ENCODE measurements at places on chromosomes 1 and 21. TPM values are rescaled to one million over a fixed set of nuclear protein-coding genes. Genes with fewer than 3 reads are reported as not detected.

The ST6GALNAC5 gene
- 1.1 TPM for total RNA-seq

- no peak for DNase-seq
Observed at GRCh38 chr1:181100015-181100905, 11.8 kb downstream of the IER5 start.

GRCh38 chr21:34845521-34846451 lies 177.0 kb downstream of the CLIC6 start:
- peak; percentile 88 for DNase-seq

- peak; percentile 69 for DNase-seq
Observed at GRCh38 chr1:35298464-35298863, 30.0 kb downstream of the ZMYM4 start.

- DNase-seq, result no peak
Observed at GRCh38 chr1:14804626-14805025, 206.1 kb downstream of the KAZN start.

DNA sequence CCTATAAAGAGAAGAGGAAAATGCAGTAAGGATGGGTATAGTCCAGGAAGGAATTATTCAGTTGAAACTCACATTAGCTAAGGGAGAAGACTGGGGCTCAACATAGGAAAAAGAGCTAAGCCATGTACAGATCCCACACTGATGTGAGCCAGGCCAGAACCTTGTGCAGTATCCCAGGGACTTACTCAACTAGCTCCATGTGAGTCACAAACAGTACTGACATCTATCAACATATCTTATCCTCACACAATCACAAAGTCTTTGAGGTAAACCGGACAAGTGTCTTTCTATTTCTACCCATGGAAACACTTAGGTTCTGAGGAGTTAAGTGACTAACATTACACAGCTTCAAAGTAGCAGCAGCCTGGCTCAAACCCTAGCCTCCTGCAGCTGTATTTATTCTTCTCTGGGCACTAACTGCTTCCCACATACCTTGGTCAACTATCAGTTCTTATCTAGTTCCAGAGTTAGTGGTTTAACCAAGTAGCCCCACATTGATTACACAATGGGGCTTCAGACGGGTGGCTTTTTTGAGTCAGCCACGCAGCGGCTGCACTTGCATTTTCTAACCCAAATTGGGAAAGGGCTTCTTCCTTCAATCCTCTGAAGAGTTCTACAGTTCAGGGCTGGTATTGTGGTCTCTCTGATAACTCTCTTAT lies 9.5 kb downstream of the CD5L start:
- no peak for DNase-seq

The KCNH1 gene
- 41.3 TPM for total RNA-seq

DNA sequence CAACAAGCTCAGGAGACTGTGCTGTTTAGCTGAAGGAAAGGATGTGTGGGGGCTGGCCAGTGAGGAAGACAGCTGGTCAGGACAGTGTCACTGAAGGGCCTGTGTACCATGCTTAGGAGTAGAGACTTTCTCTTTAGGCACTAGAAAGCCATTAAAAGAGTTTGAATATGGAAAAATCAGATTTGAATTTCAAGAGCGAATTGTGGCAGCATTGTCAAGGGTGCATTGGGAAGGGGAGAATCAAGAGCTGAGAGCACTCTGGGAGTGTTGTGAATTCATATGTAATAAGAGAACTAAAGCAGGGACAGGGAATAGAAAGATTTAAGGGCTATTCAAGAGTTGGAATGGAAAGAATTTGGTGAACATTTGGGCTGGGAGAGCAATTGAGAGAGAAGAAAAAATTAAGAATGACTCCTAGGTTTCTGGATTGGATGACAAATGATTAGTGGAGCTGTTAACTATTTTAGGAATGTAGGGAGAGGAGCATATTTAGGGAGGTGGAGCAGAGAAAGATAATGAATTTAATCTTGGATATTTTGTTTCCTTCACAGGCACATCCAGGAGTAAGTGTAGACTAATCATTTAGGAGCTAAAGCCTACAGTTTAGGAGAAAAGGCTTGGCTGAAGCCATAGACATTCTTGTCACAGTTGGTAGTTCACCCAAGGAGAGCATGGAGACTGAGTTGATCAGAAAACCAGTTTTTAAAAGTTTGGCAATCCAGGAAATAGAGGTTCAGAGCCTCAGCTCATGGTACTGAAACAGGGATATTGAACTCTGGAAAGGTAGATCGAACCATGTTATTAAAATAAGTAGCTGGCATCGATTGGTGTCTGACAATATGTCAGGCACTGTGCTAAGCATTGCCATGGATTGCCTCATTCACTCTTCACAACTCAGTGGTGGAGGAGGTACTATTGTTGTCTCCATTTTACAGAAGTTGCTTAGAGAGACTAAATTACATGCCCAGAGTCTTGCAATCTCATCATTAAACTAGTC lies 23.1 kb upstream of the TOR3A start:
- no peak for DNase-seq

GRCh38 chr1:103949779-103950178 lies 200.1 kb downstream of the AMY1C start:
- DNase-seq, result no peak

The PCAT6 gene
- 0.29 TPM for total RNA-seq

DNA sequence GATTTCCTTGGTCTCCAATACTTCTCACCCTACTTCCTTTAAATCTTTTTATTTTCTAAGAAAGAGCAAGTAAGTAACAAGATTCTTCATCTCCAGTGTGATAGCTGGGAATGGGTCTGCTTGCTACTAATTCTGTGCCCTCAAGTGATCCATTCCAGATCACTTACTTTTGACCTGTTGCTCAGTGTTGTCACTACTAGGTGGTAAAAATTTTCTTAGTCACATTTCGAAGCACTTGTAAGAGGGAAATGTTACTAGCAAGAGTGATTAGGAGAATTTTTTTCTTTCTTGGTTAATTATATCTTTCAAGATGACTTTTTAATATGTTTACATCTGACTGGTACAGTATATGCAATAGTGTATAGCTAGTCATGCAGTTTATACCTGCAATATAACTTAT lies 2.2 kb downstream of the UBAP2L start:
- no peak for DNase-seq

The HTR6 gene
- total RNA-seq, result not detected

DNA sequence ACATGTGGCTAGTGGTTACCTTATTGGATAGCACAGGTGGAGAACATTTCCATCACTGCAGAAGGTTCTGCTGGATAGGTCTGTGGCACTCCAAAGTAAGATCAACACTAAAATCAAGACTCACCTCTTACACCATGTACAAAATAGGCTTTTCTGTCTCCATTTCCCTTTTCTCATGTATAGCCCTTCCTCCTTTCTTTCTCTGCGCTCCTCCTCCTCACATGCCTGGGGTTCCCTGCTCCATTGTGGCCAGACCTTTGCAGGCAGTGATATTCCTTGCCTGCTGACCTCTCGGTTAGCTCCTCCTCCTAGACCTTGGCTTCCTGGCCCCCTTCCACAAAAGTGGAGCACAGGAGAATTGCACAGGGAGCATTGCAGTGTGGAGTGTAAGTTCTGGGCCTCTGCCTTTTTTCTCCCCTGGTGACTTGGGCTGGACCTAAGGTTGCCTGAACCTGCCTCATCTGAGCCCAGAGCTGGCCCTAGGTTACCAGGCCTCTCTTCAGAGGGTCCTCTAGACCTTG lies 33.2 kb upstream of the RBM15 start:
- no peak for DNase-seq

DNA sequence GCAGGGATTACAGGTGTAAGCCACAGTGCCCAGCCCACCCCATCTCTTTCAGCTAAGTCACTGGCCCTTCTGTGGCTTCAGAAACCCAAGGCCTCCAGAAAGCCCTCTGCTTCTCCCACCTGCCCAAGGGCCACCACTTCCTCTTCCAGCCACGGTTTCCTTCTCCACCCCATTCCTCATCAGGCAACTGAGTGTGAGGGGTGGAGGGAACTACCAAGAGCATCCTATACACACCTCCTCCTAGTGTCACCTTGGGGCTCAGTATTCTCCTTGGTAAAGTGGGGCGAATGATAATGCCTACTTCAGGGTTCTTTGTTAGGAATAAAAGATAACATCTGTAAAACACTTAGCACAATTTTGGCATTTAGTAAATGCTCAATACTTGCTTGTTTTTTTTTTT lies 30.0 kb downstream of the KNCN start:
- DNase-seq, result no peak

GRCh38 chr1:39082010-39082799 lies 56.1 kb downstream of the NDUFS5 start:
- peak; percentile 77 for DNase-seq

The FALEC gene
- total RNA-seq, result 0.36 TPM

DNA sequence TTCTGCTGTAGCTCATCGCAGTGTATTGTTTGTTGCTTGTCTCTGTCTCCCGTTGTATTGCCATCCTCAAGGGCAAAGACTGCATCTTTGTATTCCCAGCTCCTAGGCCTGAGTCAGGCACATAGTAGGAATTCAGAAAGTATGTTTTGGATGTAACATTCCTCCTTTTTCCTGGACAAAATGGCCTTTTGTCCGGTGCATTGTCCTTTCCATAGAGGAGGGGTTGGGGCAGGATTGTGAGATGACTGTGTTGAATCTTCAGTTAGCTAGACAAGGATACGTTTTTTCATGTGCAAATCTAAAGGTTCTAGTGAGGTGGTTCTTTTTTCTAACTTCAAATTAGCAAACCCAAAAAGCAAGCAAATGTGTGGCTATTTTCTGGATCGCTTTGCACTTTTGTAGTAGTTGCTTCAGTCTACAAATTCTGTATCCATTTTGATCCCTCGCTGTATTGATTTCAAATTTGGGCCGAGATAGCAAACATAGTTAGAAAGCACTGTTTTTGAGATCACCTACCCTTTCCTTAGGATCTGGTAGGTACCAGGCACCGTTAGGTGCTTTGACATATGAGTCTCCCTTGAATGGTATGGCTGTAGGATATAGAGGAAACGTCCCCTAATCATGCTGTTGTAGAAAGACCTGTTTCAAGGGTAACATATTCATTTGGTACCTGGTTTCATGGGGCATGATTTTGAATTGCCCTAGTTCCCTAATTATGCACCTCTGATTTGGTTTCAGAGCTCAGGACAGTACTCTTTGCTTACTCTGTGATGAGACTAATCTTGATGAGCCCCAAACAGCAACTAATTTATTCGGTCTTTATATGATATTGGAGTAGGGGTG lies 1.2 kb downstream of the PPP1R8 start:
- no peak for DNase-seq
